ENCODE measurements at places on chromosomes 4 and X.

DNA sequence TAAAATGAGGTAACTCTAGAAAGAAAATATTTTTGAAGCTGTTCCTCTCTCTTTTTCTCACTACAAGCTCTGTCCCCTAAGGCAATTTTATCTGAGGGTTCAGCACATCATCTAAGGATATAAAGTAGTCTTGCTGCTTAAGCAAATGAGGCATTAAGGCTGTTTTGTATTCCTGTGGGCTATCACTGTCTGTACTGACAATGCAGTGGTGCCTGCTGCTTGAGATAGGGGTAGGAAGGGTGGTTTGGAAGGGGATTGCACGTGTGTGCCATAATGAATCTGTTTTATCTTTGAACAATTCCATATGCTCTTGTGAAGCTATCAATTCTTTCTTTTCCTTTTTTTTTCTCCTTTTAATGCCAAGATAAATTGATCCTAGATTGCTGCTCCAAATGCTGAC is 128.0 kb upstream of the ATOH1 start:
- no peak for DNase-seq

DNA sequence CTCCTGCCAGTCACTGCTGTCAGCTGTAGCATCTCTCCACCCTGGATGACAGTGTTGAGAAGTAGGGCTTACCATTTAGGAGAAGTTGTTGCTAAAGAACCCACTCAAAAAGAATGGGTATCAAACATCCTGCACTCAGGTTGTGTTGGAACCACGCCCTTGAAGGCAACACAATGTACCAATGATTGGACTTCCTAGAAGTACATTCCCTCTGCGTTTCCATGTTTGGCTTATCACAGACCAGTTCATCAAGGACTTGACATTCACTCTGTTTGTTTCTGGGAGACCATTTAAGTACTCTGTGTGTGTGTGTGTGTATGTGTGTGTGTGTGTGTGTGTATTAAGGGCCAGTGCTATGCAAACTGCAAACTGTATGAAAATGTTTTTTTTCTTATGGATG is 200.6 kb upstream of the GATB start:
- no peak for DNase-seq

DNA sequence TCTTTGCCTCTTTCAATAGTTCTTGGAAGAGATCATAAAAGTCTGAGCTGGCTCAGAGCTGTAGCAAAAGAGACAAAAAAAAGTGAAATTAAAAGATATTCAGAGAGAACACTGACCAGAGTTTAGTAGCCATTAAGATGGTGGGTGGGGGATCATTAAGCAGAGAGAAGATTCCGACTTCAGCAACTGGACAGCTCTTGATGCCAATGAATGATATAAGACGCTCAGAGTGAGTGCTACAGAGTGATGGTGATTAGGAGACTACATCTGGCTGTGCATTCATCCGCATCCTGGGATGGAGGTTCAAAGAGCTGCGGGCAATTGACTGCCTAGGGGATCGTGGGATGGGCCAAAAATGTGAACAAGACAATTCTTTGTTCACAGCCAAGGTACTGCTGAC is 178.5 kb downstream of the PACRGL start:
- DNase-seq = no peak

DNA sequence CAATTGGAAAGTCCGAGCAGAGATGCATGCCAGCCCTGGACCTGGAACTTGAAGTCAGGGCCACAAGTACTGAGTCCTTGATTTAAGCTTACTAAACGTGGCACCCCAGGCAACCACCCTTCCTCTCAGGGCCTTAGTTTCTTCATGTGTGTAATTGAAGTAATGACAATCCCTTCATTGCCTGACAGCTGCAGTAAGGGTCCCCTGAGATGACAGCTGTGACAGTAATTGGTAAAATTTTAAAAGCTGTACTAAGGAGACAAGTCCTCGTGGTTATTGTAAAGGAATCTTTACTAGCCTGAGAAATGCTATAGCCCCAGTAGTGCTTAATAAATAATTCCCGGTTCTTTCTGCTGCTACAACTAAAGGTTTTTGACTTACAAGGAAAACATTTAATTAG is 175.1 kb upstream of the RADX start:
- no peak for DNase-seq

- DNase-seq = no peak
Measured at GRCh38 chr4:181949704-181950312, 293.4 kb upstream of the TENM3 start.

DNA sequence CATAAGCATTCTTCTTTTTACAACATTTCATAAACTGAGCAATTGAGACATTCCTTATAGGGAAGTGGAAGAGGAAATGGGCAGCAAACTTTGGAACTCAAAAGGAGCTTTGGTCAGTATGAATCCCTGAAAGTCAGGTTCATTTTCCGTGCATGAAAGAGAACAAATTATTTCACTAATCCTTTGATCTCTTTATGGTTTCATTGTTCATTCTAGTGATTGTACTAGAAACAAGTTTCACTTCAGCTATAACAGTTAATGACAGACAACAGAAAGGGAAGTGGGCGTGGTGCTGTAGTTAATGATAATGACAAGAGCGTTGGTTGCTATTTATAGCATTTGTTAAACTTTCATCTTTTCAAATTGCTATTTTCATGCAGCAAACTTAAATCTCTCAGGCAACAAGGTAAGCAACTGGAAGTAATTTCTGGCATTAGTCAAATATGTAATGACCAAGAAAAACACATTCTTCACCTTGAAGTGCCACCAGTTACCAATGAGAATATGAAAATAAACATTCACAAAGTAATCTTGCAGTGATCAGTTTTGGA is 98.4 kb downstream of the AREG start:
- DNase-seq = no peak

DNA sequence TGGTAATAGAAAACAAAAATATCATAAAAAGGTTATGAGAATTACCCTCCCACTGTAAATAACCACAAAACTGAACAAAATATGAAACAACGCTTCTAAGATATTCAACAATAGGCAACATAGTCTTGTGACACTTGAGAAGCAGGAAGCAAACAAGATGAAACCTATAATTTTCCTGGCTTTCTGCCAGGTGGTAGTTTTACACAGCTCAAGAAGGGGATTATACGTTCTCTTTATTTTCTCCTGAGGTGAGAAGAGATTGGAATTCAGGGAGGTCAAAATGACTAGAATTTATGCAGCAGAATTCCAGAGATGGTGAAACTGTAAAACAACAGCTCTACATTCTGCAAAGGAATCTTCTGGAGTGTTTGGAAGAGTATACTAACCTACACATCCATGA is 186.0 kb downstream of the HHIP start:
- no peak for DNase-seq

DNA sequence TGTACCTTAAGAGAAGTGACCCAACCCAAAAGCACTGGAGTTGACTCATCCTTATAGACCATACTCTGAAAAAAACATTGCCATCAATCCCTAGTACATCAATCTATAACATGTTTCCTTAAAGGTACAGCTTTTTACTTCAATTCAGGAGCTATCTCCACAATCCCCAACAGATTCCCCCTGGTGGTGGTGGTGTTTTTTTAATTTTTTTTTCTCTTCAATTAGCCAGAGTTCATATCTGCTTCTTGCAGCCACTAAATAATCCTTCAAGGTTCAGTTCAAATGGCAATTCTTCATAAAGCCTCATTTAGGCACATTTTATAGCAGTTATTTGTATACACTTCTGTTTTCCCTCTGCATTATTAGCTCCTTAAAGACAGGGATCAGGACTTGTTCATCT is 60.7 kb upstream of the KDR start:
- no peak for DNase-seq

DNA sequence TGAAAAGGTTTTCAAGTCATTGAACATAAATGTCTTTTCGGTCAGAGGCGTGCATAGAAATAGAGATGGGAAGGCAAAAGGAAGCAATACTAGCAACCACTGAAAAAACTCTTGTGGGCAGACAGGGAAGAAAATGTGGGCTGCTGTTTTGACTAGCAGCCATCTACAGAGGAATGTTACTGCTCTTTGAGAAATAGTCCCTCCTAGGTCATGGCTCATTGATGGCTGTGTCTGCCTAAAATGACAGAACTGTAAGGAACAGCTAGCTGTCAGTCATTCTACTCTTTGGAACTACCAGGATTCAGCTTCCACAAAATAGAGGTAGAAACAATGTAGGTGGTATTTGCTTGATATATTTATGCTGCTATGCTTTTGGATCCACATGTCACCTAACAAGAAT is 26.9 kb upstream of the TMPRSS11B start:
- no peak for DNase-seq

DNA sequence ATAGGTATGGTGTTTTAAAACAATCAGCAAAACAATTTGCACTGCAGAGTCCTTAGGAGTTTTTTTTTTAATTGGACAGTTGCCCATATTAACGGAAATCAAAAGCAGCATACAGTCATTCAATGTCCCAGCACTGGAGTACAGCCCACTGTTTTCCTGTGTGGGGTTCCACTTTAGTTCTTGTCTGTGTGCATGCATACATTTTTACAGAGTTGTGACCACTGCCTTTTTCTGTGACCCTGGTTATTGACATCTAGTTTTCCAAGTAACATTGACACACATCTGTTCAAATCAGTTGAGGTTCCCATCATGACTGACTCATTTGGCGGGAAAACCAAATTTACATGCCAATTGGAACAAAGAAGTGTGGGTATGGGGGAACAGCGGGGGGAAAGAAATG is 83.3 kb downstream of the HPRT1 start:
- DNase-seq = no peak

DNA sequence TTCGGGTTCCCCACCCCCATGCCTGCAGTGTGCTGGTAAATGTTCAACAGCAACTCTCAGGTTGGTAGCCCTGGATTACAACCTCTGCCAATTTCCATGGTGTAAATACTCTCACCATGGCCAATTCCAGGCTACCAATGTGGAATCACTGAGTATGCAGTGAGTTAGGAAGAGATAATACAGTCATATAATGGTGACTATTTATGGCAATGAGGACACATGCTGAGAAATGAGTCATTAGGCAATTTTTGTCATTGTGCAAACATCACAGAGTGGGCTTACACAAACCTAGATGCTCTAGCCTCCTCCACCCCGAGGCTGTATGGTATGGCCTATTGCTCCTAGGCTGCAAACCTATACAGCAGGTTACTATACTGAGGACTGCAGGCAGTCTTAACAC is 4.6 kb upstream of the CLDN24 start:
- DNase-seq = no peak

DNA sequence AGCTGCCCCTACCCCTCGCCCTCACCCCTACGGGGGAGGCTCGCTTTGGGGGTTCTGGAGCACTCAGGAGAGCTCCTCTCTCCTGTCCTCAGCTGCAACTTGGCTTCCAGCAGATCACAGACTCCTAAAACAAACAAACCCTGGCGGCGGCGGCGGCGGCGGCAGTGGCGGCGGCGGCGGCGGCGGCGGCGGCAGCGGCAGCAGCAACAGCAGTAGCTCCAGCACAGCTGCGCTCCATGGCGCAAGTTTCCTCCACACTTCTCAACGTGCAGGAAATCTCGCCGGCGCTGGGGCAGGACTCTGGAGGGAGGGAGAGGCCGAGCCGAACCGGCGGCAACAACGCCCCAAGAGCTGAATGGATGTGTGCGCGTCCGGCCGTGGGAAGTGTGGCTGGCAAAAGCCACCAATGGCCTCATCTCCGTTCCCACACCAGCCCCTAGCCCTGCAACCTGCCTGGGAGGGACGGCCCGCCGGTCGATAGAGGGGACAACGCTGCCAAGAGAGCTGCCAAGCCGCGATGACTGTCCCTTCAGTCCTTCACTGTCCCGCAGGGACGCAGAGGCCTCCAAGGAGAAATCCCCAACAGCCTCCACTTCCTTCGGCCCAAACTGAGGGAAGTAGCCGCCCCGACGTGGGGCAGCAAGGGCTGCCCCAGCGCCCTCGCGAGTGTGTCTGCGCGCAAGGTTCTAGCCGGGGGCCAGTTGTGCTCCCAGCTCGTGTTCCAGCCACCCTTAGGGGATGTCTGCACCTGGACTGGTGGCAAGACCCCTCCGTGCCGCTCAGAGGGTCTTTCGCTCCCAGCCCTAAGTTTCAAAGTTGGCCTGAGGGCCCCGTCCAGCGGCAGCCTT is 775 bp downstream of the SHROOM4 start:
- no peak for DNase-seq

DNA sequence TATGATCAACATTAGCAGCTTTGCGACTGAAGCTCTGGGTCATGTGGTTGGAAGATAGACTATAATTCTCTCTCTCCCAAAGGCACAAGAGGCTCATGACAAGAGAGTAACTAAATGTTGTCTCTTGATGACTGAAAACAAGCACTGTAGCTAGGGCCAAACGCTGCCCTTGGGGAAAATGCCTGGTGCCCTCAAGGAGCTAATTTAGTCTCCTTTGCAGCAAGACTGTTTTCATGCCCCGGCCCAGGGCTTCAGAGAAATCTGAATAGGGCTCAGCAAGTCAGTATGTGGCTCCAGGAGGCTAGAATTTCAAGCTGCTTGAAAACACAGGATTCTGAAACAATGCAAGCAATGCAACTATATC is 411.9 kb downstream of the GPAT3 start:
- no peak for DNase-seq

DNA sequence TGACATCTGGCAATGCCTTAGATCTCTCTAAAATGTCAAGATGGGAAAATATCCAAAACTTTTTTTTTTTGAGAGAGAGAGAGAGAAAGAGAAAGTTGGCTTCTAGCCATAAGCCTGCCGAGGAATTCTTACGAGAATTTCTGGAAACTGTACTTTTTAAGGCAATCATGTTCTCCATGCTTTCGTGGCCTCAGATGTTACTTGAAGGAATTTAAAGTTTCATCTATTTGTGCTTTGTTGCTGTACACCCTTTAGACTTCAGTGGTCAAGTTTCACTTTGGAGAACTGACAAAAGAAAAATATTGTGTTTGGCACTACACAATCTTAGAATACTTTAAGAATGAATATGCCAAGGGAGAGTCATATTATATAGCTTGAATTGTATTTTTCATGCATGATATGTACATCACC is 53.9 kb downstream of the FAT4 start:
- no peak for DNase-seq

GRCh38 chrX:102833136-102833535 is 103.9 kb upstream of the RAB40AL start:
- no peak for DNase-seq

DNA sequence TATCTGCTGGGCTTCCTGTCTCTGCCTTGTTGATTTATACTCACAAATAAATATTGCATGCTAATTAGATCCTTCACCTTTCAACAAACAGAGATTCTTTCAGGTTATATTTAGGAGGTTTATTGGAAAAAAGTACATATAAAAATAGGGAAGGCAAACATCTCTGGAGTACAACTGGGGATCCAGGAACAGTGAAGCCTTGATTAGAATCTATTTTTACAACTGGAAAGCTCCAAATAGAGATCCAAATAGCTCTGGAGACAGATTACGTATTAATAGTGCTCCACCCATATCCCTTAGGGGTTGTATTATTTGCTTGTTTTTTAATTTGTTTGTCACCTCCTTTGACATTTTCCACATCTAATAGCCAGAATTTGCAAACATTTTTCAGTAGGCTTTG is 46.9 kb upstream of the MAP9 start:
- DNase-seq = no peak

DNA sequence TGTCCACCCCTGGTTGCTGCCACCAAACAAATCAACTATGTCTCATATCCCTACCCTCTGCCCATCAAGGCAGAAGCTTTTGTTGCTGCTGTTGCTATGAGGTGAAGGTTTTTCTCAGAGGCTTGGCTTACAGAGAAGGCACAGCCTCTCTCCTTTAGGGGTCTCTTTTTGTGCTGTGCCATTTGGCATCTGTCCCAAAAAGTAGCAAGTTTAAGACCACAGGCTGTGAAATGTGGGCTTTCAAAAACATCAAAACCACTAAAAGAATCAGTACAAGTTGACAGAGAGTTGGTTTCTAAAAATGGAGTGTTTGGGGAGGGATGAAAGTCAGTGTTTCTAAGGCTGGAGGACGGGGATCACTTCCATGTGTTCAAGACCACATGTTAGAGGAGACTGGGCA is 634.9 kb downstream of the BCOR start:
- DNase-seq = no peak
